BJ (cell line): ENCODE measurements at places on chromosomes 13 and 19.
A peak's percentile ranks its signal among the peaks of the same experiment; 100 is the strongest.

GRCh38 chr19:44626048-44626624, 12.8 kb downstream of the IGSF23 start:
- peak; percentile 95 for DNase-seq

DNA sequence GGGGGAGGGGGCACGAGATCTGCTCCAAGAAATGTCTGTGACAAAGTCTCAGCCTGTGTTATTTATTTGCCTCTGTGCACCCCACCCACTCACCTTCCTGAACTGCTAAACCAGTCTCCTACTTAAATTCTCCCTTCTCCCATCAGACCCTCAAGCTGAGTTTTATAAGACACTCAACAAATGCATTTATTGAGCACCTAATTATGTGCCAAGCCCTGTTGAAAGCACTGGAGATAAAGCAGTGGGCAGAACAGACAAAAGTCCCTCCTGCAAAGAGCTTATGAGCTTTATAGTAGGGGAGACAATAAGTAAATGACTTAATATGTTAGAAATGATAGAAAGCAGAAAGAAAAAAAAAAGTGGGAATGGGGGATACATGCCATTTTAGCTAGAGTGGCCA, 3.4 kb upstream of the FAM98C start:
- no peak for DNase-seq

DNA sequence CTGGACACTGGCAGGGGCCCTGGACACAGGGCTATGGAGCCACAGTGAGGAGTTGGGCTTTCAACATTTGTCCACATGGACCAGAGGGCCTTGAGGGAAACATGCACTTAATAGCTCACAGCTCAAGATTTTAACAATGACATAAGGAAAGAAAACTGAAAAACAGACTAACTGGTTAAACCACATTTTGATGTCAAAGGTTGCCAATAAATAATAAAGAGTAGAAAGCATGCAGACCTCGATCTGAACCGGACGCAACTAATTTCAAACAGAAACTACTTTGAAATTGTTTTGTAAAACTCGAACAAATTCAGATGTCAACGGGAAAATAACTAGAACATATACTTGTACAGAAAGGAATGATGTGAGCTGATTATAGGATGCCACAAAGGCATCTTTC, 15.5 kb upstream of the ZNF888 start:
- no peak for DNase-seq

GRCh38 chr13:44140888-44141724, 232.5 kb upstream of the SERP2 start:
- DNase-seq = no peak

GRCh38 chr19:39247701-39248664, 673 bp downstream of the IFNL4 start:
- no peak for DNase-seq
